Activated CD4-positive, alpha-beta T cell treated with anti-CD3 and anti-CD28 coated beads for 1 hour (primary cell): ENCODE measurements at places on chromosomes 4 and X.

- no peak for DNase-seq
Measured at GRCh38 chr4:137312257-137312656, 220.0 kb downstream of the PCDH18 start.

DNA sequence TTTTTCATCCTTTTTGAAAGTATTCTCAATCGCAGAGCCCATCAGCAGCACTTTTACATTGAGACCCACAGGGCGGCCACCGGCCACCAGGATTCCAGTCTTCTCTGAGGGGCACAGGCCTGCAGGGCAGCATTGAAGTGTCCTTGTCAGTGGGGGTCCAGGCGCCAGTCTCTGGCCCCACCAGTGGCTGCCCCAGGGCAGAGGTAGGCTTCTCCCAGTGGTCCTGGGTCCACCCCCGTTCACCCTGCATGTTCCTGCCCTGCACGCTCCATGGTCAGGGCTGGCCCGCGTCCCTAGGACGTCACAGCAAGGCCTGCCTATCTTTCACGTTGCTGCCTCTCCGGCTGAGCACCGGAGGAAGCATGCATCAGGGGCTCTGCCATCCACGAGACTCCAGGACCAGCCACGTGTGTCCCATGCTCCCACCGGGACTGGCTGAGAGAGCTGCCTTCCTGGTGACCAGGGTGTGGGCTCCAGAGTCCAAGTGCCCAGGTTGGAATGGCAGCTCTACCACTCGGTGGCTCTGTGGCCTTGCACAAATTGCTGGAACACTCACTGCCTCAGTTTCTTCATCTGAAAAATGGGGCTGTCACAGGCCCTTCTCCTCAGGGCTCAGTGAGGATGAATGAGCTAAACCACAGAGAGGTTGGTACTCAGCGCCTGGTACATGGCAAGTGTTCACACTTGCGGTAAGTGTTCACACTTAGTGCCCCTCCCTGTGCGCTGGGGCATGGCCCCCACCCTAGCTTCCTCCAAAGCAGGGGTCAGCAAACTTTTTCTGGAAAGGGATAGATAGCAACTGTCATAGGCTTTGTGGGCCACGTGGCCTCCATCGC lies 30.7 kb upstream of the JAKMIP1 start:
- DNase-seq: no peak

DNA sequence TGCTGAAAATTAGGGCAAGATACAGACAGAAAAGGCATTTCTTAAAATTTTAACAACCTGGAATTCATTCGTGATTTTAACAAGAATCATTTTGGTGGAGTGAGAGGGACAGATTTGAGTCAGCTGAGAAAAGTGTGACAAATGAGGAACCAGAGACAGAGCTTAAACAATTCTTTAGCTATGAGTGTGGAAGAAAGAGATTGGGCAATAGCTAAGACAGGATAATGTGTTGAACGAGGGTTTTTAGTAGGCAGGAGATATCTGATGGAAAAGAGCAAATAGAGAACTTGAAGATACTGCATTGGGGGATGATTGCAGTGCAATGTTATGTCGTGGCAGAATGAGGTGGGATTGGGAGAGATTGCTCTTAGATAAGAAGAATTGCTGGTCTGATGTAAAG lies 164.2 kb upstream of the SPRY1 start:
- DNase-seq: no peak

- DNase-seq: no peak
Measured at GRCh38 chr4:41949531-41949930, 14.3 kb downstream of the TMEM33 start.

DNA sequence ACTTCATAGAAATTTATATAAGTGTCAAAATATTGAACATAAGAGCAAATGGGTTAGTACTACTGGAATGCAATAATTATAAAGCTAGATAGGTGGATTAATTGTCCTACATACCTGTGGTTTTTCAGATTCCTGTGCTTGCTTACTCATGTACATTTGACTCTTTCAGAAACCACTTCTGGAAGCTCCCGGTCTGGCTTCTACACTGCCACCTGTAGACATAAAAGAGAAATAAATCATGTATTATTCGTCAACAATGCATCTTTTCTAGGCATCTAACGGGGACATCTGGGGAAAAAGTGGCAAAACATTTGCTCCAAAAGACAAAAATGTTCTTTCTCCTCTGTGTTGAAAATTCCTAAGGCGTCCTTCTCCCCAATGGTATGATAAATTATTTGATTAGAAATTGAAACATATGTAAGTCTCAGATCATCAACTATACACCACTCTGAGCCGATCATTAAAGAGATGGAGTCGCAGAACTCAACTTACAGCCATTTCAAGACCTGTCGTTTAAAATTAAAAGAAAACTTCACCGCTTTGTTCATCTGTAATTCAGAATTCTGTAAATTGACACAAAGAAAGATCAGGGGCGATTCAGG lies 648.7 kb upstream of the DIPK2B start:
- no peak for DNase-seq

DNA sequence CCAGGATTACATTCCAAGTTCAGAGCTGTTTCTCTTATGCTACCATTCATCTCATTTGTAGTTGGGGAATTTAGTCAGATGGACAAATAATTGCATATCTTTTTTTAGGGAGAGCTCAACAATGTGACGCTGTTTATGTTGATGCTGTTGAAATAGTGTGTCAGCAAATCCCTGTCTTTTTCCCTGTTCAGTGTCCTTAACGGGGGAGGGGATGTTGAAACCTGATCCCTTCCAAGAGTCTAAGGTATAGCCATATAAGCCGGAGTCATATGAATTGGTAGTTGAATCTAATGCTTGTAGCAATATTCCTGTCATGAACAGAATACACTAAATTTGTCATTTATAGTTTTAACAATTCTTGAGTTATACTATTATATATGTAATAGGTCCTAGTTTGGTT lies 293.5 kb upstream of the FAT1 start:
- no peak for DNase-seq

DNA sequence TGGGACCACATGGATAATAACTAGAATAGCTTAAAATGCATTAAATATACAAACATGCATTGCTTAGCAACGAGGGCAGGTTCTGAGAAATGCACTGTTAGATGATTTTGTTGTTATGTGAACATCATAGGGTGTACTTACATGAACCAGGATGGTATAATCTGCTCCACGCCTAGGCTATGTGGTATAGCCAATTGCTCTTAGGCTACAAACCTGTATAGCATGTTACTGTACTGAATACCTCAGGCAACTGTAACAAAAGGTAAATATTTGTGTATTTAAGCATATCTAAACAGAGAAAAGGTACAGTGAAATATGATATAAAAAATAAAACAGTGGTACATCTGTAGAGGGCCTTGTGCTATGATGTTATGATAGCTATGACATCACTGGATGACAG lies 169.2 kb upstream of the IL15 start:
- no peak for DNase-seq

GRCh38 chr4:157072002-157072401 lies 3.9 kb upstream of the GLRB start:
- no peak for DNase-seq

DNA sequence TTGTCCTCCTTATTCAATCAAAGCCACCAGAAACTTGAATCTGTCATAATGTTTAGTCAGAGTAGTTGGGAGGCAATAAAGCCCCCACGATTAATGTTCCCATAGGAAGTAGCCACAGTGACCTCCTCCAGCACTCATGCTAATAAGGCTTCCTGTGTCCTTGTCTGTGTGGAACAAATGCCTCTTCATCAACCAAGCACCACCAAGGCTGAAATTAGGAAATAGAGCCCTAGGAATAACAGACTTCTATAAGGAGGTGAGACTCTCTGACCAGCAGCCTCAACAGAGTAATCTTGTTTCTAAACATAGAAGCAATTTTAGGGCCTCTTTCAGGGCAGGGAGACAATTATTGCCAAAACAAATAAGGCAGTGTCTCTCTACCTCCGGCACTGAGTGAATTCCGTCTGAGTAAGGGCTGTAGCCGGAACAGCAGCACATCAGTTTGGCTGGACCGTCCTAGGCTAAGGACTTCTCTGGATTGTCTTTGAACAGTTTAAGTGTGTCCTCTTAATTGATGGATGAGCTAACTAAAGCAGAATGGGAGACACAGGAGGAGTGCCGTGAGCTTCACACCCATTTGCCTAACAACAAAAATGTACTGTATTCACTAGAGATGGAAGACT lies 329.2 kb upstream of the HAND2 start:
- no peak for DNase-seq

DNA sequence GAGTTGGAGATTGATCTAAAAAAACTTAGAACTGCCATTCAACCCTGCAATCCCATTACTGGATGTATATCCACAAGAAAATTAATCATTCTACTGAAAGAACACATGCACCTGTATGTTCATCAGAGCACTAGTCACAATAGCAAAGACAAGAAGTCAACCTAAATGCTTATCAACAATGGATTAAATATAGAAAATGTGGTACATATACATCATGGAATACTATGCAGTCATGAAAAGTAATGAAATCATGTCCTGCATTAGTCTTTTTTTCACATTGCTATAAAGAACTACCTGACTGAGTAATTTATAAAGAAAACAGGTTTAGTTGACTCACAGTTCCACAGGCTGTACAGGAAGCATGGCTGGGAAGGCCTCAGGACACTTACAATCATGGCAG lies 850.5 kb downstream of the TECRL start:
- DNase-seq: no peak

DNA sequence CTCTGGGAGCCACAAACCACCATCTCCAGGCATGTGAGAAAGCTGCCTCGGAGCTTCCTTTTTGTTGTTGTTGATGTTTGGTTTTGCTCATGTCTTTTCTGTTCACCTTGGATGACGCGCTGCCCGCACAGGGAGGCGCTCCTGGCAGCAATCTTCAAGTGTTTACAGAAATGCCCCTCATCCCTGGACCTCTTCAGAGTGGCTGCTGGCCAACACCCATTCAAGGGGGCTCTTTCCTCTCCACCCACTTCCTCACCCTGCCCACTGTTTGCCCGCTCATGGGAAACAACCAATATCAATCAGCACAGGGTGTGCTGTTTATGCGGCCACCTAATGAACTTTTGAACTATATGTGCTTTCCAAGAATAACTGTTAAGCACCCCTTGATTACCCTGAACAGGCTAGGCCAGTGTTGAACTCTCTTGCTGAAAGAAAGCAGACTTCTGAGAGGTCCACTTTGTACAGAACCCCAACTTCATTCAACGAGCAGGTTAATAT lies 355.1 kb upstream of the CLNK start:
- DNase-seq: no peak

GRCh38 chrX:118770133-118770760 lies 42.8 kb downstream of the IL13RA1 start:
- no peak for DNase-seq

GRCh38 chrX:33808636-33809035 lies 323.5 kb downstream of the FAM47A start:
- DNase-seq: no peak

DNA sequence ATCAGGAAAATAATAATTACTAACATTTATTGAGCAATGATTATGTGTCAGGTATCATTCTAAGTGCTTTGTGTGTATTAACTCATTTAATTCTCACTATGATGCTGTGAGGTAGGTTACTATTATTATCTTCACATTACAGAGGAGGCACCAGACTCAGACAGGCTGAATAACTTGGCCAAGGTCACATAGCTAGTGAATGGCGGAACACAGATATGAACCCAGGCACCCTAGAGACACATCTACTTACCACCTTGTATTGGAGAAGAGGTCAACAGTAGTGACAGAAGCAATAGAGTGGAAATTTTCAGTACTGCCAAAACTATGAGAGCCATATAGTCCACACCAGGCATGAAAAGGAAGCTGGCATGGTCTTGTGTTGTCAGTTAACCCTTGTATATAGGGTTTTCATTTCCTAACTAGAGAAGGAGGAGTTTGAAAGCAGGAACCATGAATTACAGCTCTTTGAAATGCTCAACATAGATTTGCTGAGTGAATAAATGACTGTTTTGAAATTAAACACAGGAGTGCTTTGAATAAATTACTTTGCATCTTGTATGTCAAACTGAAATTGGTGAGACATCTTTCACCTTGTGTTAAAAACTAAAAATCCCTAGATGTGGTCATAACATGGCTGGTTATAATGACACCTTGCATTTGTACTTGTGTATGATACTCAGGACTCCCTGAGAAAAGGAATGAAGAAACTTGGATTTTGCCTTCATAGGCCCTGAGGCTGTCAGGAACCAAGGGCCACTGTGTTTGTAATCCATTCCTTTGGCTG lies 71.8 kb downstream of the RTL9 start:
- DNase-seq: no peak
